ENCODE measurements at places on chromosomes 3 and 15.

- DNase-seq = no peak
These were observed 41.5 kb upstream of the RAB6B start for GRCh38 chr3:133937061-133937686.

GRCh38 chr3:38000242-38000916 lies 9.8 kb downstream of the VILL start:
- no peak for DNase-seq

GRCh38 chr3:108569336-108569735 lies 19.9 kb downstream of the CIP2A start:
- no peak for DNase-seq

DNA sequence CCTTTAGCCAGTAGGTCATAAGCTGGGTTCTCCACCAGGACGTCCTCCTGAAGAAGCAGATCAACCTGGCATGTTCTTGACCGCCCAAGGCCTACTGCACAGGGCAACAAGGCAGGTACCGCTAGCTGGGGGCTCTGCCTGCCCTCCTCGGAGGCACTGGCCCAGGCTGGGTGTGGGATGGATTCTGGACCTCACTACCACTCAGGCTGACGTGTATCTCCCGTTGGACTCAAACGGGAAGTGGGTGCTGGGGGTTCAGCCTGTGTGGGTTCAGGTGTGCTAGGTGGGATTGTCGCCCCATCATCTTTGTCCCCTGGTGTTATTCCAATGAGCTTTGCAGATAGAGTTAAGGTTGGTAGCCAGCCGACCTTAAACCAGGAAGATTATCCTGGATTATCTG lies 95.0 kb upstream of the SNRPA1 start:
- DNase-seq = no peak

GRCh38 chr3:152549263-152549662 lies 280.5 kb downstream of the MBNL1 start:
- no peak for DNase-seq

DNA sequence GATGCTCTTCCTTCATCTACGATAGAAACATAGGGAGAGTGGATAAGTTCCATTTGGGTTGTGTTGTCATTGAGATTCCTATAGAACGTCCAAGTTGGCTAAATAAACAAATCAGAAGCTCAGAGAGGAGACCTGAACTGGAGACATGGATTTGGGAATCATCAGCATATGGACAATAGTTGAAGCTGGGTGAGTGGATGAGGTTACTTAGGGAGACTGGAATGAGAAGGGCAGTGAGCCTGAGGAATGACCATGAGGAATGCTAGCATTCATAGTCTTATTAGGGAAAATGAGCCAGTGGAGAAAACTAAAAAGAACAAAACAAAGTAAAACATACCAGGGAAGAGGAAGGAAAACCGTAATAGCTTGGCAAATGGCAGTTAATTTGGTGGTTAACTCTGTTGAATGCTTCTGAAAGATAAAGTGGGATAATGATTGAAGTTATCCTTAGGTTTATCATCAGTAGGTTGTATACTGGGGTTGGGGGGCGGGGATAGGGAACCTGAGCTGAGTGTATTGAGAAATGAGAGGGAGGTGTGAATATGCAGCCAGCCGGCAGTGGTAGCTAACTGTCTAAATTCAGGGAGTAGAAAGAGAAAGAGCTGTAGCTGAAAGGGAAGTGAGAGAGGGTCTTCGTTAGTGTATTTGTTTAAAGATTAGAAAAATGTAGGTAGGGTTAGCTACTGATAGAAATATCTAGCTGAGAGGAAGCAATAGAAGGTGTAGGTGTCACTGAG lies 74.6 kb downstream of the ARHGEF26 start:
- no peak for DNase-seq

- no peak for DNase-seq
These were observed 35.0 kb downstream of the KBTBD8 start for GRCh38 chr3:67033079-67033478.

DNA sequence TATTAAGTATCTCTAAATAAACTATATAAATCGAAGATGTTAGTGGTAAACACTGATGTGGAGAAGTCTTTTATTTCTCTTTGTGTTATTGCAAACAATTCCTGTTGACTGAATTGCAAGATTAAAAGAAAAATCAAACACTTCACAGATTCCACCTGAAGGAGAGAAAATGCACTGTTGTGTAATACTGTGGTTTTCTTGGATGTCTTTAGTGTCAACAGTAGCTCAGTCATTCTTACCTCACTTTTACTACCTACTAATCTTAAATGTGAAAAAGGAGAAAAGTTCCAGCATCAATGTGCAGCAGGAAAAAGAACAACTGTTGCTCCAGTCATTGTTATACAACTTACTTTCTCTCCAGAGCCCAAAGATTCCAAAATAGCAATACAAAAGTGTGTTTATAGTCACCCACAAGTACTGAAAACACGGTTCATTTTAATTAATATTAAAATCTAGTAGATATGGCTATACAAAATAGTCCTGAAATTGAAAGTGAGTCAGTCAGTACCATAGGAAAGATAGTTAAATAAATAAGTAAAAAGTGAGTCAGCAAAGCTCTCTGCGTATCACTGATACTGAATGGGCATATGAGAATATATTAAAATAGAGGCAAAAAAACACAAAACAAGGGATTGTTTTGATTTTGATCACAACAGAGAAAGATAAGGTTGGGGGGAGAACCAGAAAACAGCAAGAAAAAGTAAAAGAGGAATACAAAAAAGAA lies 90.5 kb upstream of the CSPG5 start:
- peak; percentile 6 for DNase-seq

DNA sequence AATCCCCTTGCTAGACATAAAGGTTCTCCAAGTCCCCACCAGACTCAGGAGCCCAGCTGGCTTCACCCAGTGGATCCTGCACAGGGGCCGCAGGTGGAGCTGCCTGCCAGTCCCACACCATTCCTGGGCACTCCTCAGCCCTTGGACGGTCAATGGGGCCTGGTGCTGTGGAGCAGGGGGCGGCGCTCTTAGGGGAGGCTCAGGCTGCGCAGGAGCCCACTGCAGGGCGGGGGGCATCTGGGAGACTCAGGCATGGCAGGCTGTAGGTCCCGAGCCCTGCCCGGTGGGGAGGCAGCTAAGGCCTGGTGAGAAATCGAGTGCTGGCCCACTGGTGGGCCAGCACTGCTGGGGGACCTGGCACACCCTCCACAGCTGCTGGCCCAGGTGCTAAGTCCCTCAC lies 75.1 kb upstream of the TBC1D5 start:
- no peak for DNase-seq

DNA sequence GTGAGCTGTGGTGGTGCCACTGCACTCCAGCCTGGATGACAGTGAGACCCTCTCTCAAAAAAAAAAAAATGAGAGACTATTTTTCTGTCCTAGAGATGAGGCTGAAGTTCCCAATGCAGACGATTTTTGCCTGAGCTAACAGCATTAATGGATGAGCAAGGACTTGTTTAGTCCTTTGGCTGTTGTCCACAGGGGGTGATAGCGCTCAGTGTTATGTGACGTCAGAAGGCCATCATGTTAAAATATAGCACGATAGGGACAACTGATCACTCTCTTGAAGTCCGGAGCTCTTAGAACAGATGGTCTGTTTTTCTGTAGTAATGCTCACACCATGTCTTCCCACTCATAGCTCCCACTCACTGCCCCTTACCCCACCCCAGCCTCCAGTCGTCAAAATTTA lies 6.8 kb downstream of the TRNT1 start:
- DNase-seq = no peak

DNA sequence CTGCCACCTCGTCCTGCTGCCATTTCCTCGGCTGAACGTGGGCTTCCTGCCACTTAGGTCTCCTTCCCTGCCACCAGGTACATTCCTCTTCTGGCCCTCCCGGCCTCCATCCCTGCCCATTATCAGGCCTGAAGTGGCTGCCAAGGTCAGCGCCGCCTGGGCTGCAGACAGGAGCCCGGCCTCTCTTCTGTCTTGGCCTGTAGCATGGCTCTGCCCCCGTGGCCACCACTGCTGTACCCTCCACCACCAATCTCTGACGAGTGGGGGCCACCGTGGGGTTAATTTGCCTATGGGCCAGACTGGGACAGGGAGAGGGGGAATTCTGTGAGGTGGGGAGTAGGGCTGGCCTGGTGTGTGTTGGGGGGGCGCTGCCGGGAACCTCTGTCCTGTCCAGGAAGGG lies 2.0 kb upstream of the BAHD1 start:
- no peak for DNase-seq

DNA sequence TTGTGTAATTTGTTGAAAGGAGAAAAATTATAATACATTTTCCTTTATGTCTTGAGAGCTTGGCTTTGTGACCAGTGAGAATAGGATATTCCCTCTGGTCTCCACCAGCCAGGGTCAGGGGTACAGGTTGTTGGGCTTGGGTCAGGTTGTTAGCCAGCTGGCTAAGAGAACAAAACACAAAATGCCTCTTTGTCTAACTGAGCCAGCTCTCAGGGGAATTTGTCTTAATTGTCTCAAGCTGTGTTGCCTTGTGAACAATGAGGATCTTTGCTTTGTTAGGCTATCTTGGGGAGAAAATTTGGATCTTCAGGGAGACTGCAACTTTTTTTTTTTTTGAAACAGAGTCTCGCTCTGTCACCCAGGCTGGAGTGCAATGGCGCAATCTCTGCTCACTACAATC lies 17.7 kb upstream of the GK5 start:
- no peak for DNase-seq

DNA sequence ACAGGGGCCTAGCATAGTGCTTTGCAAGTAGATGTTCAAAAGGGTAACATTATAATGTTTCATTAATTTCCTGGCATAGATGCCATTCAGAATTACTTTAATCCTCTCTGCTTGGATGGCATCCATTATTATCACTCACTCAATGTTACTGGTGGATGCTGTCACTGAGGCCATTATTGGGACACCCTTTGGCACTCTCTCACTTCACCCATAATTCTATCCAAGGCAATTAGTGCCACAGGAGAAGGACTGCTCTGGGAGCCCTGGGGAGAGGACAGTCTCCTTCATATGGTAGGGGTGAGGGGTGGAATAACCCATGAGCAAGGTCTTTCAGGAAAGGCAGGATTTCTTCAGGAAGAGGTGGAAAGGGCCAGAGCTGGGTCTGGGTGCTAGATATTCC lies 28.7 kb upstream of the SLC28A1 start:
- DNase-seq = no peak

DNA sequence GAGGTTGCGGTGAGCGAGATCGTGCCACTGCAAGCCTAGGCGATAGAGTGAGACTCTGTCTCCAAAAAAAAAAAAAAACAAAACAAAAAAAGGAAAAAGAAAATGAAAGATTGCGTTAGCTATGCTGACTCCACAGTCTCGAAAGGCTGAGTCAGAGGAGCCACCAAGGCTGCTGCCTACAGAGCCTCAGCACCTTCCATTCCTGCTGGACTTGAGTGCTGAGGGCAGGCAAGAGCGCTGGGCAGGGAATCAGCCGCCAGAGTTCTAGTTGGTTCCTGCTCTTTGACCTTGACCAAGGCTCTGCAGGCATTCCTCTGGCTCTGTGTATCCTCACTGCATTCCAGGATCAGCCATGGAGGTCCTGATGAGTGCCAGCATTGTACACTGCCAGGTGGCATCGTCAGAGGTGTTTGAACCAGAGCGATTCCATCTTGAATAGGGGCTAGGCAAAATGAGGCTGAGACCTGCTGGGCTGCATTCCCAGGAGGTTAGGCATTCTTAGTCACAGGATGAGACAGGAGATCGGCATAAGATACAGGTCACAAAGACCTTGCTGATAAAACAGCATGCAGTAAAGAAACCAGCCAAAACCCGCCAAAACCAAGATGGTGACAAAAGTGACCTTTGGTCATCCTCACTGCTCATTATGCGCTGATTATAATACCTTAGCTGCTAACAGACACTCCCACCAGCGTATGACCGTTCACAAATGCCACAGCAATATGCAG lies 5.9 kb downstream of the MESP2 start:
- peak; percentile 55 for DNase-seq

GRCh38 chr15:69823223-69823907 lies 274.4 kb downstream of the TLE3 start:
- DNase-seq = no peak

GRCh38 chr3:174951034-174951433 lies 91.9 kb downstream of the NAALADL2 start:
- no peak for DNase-seq

GRCh38 chr15:90814191-90814821 lies 54.1 kb upstream of the FURIN start:
- peak; percentile 46 for DNase-seq

- DNase-seq = no peak
These were observed 156.1 kb downstream of the MYRIP start for GRCh38 chr3:39965461-39965860.

- DNase-seq = peak; percentile 91
These were observed at the start of gene MKRN2 for GRCh38 chr3:12556690-12557472. TSS of gene MKRN2 (plus strand) at chr3:12557087. CDS start at chr3:12557151, 64 bp downstream.

DNA sequence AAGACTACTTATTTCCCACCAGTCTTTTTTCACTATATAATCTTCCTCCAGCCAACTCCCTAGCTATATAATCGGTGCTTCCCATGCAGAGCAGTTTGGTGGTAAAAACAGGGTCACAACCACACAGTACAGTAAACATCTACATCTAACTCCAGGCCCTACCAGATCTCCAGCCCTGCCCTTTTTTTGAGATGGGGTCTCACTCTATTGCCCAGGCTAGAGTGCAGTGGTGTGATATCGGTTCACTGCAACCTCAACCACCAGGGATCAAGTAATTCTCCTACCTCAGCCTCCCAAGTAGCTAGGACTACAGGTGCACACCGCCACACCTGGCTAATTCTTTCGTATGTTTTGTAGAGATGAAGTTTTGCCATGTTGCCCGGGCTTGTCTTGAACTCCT lies 49.1 kb upstream of the TLE3 start:
- DNase-seq = no peak

DNA sequence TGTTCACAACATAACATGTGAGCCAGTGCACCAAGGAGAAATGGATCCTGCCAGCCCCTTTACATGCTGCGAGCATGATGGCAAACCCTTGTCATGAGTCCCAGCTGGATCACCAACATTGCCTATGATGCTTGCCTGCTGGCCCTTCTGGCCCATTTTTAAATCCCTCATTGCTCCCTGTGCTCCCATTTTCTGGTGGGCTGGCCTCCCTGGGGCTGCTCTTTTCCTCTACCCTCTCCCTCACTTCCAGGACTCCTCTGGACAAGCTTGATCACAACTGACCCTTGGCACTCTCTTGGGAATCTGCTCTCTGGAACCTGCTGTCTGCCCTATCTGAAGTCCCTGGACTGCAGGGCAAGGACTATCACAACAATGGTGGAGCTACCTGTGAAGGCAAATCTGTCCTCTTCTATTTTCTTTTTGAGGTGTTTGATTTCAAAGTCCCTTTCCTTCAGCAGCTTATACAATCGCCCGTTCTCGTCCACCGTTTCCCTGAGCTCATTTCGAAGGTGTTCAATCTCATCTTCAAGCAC lies 16.3 kb downstream of the CCDC13 start:
- DNase-seq = no peak

GRCh38 chr15:42494998-42495360 lies 455 bp upstream of the SNAP23 start:
- DNase-seq = no peak

All from activated CD4-positive, alpha-beta T cell treated with anti-CD3 and anti-CD28 coated beads, Interleukin-10, Interleukin-2, amounts not matched to agents 100 ng/mL and 50 ng/mL, durations not matched to agents 16 hours and 8 hours (primary cell).